ENCODE measurements at places on chromosomes 7 and 10.
A peak's percentile ranks its signal among the peaks of the same experiment; 100 is the strongest.

DNA sequence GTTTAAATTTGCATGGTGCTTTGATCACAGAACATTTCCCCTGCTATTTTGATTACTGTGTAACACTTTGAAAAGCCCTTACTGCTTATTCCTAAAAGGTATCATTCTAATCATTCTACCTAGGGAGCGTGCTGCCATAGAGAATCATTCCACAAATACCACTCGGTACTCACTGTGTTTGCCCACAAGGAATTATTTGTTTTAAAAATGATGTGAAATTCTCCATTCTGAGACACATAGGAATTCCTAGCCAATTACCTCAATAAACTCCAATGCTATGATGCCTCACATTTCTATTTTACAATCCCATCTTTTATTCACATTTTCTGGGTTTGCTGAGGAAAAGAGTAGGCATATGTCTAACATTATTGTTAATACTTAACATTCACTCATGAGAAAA lies 16.2 kb upstream of the TES start:
- no peak overlapping the region for H3K4me3 ChIP-seq
- H3K36me3 ChIP-seq = no peaks in the 10 kb centered on the region
- H3K4me1 ChIP-seq = no peaks in the 10 kb centered on the region
- H3K27ac ChIP-seq = no peak overlapping the region

GRCh38 chr7:153942036-153942435 lies 110.2 kb upstream of the DPP6 start:
- DNase-seq = no peak
- no peak overlapping the region for H3K27ac ChIP-seq
- H3K36me3 ChIP-seq = no peaks in the 10 kb centered on the region

DNA sequence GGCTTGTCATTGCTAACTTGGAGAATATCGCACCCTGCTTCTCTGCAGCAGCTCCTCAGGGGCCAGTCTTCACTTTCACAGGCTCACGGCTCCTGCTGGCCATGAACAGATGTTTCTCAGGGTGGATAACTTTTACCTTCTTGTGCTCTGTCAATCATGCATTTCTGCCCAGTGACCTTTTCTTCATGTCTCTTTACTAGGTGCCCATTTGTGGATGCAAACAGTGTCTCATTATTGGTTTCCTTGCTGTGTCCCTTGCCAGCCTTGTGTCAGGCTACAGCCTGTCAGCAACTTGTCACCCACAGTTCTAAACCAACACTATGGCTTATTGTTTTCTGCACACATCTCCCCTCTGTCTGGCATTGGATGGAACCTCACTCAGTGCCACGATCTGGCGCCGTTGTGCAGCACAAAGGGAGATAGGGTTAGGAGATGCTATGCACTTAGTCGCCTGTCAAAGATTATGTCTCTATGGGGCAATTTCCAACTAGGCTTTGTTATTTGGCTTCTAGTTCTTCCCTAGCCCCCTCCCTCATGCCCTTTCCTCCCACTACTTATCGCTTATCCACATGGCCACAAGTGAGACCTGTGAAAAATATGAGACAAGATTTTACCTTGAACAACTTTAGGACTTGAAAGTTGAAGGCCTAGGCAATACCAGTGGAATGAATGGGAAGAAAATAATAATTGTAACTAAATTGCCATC lies 45.7 kb upstream of the NXPH1 start:
- peaks cover 5% of the 10 kb centered on the region for H3K4me1 ChIP-seq
- H3K27me3 ChIP-seq = no peaks in the 10 kb centered on the region
- H3K27ac ChIP-seq = no peak overlapping the region
- no peak overlapping the region for H3K4me3 ChIP-seq

GRCh38 chr10:18066947-18067346 lies 73.3 kb upstream of the CACNB2 start:
- no peaks in the 10 kb centered on the region for H3K36me3 ChIP-seq
- no peaks in the 10 kb centered on the region for H3K27me3 ChIP-seq
- H3K4me3 ChIP-seq = no peak overlapping the region
- no peak overlapping the region for H3K27ac ChIP-seq
- DNase-seq = peak; percentile 13

GRCh38 chr10:48670978-48671913 lies 13.4 kb upstream of the WDFY4 start:
- H3K4me1 ChIP-seq = no peaks in the 10 kb centered on the region
- H3K36me3 ChIP-seq = no peaks in the 10 kb centered on the region
- H3K4me3 ChIP-seq = no peak overlapping the region
- peak; percentile 81 for DNase-seq
- H3K27me3 ChIP-seq = no peaks in the 10 kb centered on the region

GRCh38 chr7:94907811-94908322 lies 473 bp downstream of the PPP1R9A start:
- H3K27me3 ChIP-seq = no peaks in the 10 kb centered on the region
- peak; percentile 67 for DNase-seq
- peak overlapping the region; percentile 58 for H3K27ac ChIP-seq

DNA sequence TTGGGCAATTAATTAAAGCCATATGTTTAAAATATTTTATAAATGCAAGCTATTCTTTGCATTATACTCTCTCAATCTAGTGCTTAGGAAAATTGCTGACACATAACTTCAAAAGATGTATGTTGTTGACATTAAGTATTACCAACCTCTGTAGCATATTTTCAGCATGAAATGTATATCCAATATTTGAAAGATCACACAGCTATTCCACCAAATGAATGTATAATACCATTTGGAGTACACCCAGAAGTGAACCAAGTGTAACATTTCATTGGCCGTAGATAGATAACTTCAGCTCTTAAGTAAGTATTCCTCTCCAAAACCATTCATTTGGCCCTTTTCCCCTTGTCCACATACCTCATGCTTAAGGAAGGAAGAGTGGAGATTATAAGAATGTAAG lies 104.6 kb downstream of the HECTD2 start:
- H3K36me3 ChIP-seq = no peaks in the 10 kb centered on the region
- H3K27ac ChIP-seq = no peak overlapping the region
- H3K4me3 ChIP-seq = no peak overlapping the region
- H3K27me3 ChIP-seq = no peaks in the 10 kb centered on the region
- H3K4me1 ChIP-seq = no peaks in the 10 kb centered on the region
- DNase-seq = no peak

- peaks cover 2% of the 10 kb centered on the region for H3K4me1 ChIP-seq
- DNase-seq = peak; percentile 77
- H3K27ac ChIP-seq = no peak overlapping the region
- H3K4me3 ChIP-seq = no peak overlapping the region
- H3K27me3 ChIP-seq = no peaks in the 10 kb centered on the region
- H3K36me3 ChIP-seq = no peaks in the 10 kb centered on the region
Measured at GRCh38 chr7:69696054-69696591, 97.8 kb downstream of the AUTS2 start.

- DNase-seq = peak; percentile 52
- no peaks in the 10 kb centered on the region for H3K27me3 ChIP-seq
- no peak overlapping the region for H3K4me3 ChIP-seq
Measured at GRCh38 chr10:73865459-73866442, 8.6 kb downstream of the CAMK2G start.

DNA sequence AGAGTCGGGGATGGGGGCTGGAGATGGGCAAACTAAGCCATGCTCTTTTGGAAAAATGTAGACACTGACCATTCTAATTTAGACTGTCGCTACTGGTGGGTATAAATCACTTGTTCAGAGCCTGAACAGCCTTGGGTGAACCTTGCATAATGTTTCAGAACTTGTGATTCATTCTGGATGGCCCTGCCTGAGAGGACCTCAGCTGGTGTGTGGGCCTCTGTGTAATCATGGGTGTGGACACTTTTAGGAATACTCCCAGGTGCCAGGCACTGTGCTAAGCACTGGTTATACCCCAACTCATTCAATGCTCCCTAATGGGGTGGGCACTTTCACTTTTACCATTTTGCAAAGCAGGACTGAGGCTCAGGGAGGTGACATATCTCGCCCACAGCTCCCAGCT lies 26.8 kb upstream of the TM9SF3 start:
- H3K27me3 ChIP-seq = no peaks in the 10 kb centered on the region
- H3K4me1 ChIP-seq = no peaks in the 10 kb centered on the region
- no peak overlapping the region for H3K27ac ChIP-seq

DNA sequence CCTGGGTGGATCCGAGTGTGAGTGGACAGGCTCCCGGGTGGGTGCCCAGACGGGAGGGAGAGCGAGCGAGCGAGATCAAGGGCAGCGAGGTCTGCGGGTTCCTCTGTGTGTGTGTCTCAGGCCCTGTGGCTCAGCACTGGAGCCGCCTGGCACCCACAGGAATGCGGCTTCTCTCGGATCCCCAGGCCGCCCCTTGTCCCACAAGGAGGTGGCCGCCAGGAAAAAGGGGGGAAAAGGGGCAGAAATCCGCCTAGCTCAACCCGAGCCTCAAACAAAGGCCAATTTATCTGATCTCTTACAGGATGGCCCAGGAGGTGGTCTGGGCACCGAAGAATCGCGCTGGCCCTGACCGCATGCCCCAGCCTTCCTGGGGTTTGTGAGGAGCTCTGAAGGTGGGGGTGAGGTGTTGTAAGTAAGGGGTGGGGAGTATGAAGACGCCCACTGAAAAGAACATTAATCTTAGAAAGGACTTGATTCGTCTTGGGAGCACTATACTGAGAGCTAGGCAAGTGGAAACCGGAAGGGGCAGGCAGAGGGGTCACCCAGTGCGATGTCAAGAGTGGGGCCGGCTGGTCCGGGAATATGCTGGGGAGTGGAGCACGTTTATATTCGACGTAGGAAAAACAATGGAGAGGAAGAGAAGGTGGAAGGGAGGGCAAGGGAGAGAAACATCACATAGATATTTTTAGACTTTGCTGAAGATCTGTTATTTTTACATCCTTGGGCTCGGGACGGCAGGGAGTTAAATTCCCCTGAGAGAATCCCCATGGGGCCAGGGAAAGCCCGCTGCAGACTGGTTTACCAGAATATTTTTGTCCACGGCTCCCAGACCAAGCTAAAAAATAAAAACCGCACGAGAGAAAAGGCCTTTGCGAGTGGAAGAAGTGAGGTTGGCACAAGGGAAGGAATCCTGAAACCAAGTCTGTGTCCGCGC lies 7.2 kb downstream of the DLX5 start:
- peaks cover 60% of the 10 kb centered on the region for H3K27me3 ChIP-seq
- DNase-seq = peak; percentile 27

DNA sequence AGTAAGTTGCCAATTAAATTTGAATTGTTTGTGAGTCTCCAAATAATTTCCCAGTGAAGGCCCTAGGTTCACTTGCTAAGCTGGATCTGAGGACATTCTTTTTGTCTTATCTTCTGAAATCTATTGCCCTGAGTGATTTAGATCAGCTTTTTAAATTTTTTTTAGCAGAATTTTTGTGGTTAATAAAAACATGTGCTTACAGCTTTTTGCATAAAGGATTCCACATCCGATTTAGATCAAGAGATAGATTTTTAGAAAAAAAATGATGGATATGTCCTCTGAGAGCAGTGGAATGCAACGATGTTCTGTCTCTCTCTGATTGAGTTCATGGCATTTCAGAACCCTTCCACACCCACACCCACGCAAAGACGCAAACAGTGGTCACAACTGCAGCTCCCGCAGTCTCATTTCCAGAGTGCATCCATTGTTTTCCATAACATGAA lies 358.8 kb downstream of the SUGCT start:
- no peak overlapping the region for H3K4me3 ChIP-seq
- no peaks in the 10 kb centered on the region for H3K4me1 ChIP-seq
- no peaks in the 10 kb centered on the region for H3K36me3 ChIP-seq
- H3K27me3 ChIP-seq = no peaks in the 10 kb centered on the region
- H3K27ac ChIP-seq = no peak overlapping the region

DNA sequence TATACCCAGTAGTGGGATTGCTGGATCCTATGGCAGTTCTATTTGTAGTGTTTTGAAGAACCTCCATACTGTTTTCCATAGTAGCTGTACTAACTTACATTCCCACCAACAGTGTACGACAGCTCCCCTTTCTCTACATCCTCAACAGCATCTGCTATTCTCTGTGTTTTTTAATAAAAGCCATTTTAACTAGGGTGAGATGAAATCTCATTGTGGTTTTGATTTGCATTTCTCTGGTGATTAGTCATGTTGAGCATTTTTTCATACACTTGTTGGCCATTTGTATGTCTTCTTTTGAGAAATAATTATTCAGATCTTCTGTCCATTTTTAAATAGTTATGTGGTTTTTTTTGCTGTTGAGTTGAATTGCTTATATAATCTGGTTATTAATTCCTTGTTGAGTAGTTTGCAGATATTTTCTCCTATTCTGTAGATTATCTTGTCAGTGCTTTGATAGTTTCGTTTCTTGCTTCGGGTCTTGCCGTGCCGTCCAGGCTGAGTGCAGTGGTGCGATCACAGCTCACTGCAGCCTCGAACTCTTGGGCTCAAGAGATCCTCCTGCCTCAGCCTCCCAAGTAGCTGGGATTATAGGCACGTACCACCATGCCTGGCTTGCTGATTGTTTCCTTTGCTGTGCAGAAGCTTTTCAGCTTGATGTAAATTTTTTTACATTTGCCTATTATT lies 12.0 kb downstream of the MTG1 start:
- no peak overlapping the region for H3K4me3 ChIP-seq
- DNase-seq = no peak
- H3K36me3 ChIP-seq = peaks cover 4% of the 10 kb centered on the region

GRCh38 chr7:28853150-28853549 lies 105.0 kb downstream of the TRIL start:
- no peak overlapping the region for H3K4me3 ChIP-seq
- DNase-seq = no peak
- H3K27ac ChIP-seq = no peak overlapping the region
- H3K36me3 ChIP-seq = no peaks in the 10 kb centered on the region
- no peaks in the 10 kb centered on the region for H3K4me1 ChIP-seq

GRCh38 chr7:836429-836828 lies 4.2 kb downstream of the SUN1 start:
- no peak overlapping the region for H3K4me3 ChIP-seq
- H3K27me3 ChIP-seq = no peaks in the 10 kb centered on the region
- H3K4me1 ChIP-seq = no peaks in the 10 kb centered on the region
- no peak overlapping the region for H3K27ac ChIP-seq
- H3K36me3 ChIP-seq = peaks cover 14% of the 10 kb centered on the region

DNA sequence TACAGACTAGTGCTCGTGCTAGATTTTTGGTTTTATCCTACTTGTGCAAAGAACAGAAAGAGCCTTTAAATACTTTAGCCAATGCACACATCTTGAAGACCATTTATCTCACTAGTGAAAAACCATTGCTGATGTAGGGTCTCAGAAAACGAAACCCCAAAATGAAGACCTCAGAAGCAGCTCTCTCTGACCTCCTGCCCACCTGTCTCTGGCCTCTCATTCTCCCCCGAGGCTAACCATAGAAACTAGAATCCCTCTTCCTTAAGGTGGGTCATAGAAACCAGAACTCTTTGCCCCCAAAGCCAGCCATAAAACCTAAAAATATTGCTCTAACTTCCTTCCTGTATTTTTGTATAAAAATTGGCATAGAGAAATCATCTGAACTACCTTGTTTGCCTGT lies 112.2 kb downstream of the KIF20B start:
- H3K36me3 ChIP-seq = no peaks in the 10 kb centered on the region
- H3K27me3 ChIP-seq = no peaks in the 10 kb centered on the region
- no peak overlapping the region for H3K27ac ChIP-seq

- H3K27me3 ChIP-seq = peaks cover 2% of the 10 kb centered on the region
- peaks cover 20% of the 10 kb centered on the region for H3K4me1 ChIP-seq
- H3K27ac ChIP-seq = peak overlapping the region; percentile 35
- H3K36me3 ChIP-seq = no peaks in the 10 kb centered on the region
- no peak overlapping the region for H3K4me3 ChIP-seq
Measured at GRCh38 chr10:8048281-8049008, 6.0 kb upstream of the GATA3 start.

GRCh38 chr7:118352867-118353453 lies 128.5 kb downstream of the ANKRD7 start:
- no peaks in the 10 kb centered on the region for H3K4me1 ChIP-seq
- H3K27me3 ChIP-seq = no peaks in the 10 kb centered on the region
- peak; percentile 64 for DNase-seq
- H3K4me3 ChIP-seq = no peak overlapping the region
- no peaks in the 10 kb centered on the region for H3K36me3 ChIP-seq

GRCh38 chr7:36109013-36109627 lies 43.9 kb upstream of the EEPD1 start:
- no peak overlapping the region for H3K4me3 ChIP-seq
- H3K4me1 ChIP-seq = peaks cover 2% of the 10 kb centered on the region
- DNase-seq = no peak
- H3K36me3 ChIP-seq = no peaks in the 10 kb centered on the region

Measured in mesendoderm (in vitro differentiated cells).